ENCODE measurements at places on chromosomes 7 and 10.

DNA sequence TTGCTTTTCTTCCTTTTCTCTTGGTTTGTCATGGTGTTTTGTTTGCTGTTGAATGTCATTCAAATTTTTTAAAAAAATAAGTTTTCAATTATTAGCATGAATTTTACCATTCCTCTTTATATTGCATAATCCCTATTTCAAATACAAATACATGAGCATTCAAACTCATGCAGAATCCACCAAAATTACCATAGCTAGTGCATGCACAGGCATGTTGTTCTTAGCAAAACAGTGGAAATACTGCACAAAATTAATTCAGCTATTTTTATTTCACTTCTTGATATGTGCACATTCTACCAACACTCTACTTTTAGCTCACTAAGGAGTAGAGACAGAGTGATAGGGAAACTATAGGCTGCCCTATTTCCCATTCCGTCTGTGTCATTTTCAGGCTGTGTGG lies 670.1 kb upstream of the LRRN3 start:
- DNase-seq: no peak

- no peak for DNase-seq
Observed at GRCh38 chr10:35501923-35502322, 103.2 kb upstream of the GJD4 start.

- no peak for DNase-seq
Observed at GRCh38 chr7:128383776-128384175, 22.3 kb upstream of the PRRT4 start.

DNA sequence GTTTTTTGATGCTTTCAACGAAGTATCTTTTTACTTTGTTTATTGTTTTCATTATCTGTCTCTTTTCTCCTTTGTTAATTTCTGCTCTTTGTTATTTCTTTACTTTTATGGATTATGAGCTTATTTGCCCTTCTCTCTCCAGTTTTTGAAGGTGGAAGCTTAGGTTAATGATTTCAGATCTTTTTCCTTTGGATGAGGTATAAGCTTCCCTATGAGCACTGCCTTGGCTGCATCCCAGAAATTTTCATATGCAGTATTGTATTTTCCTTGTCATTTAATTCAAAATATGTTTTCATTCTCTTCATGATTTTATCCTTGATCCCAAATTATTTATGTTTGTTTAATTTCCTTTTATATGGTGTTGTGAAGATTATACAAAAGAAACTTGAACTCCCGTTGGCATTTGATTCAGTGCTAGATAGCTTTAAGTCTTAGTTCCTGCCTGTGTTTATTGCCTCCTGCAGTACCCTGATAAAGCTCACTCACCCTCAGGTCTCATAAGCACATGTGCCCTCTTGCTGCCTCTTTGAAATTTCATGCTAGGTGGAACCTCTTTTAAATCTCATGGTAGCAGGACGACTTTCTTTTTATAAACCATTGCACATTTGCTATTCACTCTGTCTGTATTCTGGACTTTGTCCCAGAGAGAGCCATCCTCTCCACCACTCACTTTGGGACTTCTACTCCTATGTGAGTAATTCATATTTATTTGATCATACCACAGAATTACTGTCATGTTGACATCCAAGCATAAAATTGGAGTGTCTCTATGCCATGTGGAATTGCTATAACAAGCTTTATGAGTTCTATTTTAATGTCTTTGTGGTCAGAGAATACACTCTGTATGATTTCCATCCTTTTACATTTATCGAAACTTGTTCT lies 23.0 kb upstream of the CEP41 start:
- DNase-seq: no peak

DNA sequence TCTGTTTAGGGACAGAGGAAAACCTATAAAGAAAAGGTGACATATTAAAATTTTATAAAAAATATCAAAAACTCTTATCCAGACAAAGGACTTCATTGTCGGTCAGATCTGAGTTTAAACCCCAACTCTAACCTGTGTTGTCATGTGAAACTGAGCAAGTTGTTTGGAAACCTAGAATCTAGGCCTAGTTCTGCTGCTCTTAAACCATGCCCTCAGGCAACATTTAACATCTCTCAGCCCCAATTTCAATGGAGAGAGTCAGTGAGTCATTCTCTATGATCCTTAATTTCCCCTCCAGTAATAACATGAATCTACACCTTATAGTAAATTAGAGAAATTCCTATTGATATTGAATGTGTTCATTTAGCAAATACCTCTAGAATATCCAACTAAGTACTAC lies 192.3 kb downstream of the IMMP2L start:
- DNase-seq: no peak

- DNase-seq: no peak
Observed at GRCh38 chr10:96721207-96721572, 876 bp upstream of the PIK3AP1 start.

DNA sequence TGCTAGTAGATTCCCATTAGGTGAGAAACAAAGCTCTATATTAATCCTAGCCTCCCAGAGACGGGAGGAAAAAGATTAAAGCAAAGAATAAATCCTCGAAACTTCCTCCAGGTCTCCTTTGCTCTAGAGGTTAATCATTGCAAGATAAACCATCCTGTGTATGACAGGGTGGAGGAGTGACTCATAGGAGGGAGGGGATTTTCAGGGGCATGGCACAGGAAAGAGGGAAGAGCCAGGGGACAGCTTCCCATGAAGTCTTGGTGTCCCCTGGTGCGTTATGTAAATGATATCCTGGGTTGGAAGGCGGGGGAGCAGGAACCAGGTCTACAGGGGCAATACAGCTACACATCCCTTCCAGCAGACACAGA lies 780 bp downstream of the CYP3A5 start:
- DNase-seq: no peak
